ENCODE measurements at places on chromosomes 1 and 21.

DNA sequence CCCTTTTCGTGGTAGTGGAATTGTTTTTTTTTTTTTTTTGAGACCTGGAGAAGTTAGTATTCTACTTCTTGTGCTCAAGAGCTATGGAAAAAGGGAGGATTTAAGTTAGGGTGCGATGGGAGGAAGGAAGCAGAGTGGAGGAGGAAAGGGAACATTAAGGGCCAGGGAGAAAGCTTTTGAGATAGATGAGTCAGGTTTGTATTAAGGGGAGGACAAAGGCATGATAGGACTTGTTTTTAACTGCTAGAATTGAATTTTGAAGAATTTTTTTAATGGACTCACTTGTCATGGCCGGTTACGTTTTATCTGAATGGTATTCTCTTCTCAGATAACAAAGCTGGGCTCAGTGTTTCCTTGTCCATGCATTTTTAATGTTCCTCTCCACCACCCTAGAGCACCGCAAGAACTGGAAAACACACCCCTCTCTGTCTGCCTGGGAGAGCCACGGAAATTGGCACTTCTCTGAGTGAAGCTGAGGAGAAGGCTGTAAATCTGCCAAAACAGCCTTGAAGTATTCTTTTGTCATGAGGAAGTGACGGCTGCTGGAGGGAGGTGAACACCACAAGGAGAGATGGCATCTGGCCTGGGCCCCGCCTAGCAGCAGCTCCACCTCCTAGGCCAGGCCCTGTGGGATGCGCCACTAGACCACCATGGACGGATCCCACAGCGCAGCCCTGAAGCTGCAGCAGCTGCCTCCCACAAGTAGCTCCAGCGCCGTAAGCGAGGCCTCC lies 3.5 kb downstream of the NIPAL3 start:
- DNase-seq = no peak

GRCh38 chr1:16168622-16169360 lies 12.9 kb upstream of the EPHA2 start:
- DNase-seq = peak; percentile 16

DNA sequence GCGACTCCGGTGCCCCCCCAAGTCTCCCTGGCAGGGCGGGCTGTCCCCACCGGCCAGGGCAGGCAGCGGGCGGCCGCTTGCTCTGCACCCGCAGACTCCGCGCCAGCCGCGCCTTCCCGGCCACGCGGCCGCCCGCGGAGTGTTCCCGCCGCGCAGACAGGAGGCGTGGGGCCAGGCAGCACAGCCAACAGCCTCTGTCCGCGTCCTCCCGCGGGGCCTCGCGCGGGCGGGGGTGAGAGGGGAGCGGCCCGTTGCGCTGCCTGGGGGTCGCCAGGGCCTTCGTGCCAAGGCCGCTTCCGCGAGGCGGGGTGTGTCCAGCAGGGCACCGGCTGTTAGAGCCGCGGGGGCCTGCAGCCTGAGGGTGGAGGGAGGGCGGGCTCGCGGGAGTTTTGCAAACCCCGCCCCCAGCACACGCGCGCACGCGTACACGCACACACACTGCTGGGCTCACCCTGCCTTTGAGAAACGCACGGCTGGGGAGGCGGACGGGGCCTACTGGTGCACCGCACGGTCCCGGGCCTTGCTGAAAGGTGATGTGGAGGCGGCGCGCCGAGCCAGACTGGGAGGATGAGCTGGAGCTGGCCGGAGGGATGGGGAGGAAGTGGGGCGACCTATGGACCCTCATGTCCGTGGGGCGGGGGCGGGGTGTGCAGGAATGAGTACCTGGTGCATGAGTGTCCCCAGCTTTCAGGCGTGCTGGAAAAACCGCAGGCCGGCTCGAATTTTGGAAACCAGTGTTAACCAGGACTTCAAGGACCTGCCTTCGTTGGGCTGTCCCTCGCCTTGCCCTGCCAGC lies 41.5 kb downstream of the KIAA1614 start:
- DNase-seq = peak; percentile 53

GRCh38 chr1:201912832-201913231 lies 24.1 kb downstream of the SHISA4 start:
- DNase-seq = no peak

DNA sequence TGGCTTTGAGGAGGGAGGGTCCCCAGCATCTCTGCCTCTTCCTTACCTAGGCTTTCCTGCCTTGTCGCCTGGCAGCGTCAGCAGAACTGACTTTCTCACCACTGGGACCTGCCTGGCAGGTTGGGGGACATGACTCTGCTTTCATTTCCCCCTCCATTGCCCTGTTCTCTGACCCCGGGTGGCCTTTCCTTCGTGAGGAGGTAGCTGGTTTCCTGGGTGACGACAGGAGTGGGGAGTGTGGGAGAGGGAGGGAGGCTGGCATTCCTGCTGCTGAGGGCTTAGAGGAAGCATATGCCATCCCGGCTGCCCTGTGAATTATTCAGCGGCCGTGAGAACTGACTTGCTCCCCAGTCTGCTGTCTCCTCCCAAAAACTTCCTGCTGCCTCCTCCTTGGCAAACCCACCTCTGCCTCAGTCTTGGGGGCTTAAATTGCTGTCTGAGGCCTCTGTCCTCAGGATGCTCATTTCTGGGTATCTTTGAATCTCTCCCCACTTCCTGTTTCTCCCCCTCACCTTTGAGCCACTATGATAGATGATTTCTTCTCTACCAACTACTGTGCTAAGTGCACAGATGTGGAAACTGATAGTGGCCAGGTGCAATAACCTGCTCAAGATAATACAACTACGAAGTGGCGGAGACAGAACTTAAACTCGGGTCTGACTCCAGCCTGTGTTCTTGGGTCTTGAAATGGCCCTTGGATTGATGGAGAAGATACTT lies 182.0 kb upstream of the CSF3R start:
- no peak for DNase-seq

DNA sequence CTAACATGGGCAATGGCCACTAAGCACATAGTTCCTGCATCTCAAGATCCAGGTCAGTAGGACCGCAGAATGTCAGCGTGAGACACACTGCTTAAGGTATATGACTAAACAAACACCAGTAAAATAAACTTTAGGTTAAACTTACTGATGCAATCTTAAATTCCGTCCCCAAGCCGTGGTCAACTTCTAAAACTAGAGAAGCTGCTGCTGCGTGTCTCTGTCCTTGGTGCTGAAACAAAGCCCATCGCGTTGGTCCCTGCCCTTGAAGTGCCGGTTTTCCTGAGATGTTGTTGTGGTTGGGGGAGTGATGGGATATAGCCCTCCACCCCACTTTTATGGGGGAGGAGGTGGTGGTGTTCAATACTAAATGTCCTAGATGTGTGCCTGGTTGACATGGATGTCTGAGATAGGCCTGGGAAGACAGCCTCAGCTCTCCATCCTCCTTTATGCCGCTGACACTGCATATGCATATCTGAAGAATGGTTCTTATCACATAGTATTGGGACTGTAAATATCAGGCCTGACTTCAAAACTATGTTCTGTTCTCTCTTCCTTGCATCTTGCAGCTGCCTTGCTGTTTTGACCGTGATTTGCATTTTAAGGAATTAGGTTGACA lies 72.0 kb upstream of the KCNA3 start:
- DNase-seq = peak; percentile 46

DNA sequence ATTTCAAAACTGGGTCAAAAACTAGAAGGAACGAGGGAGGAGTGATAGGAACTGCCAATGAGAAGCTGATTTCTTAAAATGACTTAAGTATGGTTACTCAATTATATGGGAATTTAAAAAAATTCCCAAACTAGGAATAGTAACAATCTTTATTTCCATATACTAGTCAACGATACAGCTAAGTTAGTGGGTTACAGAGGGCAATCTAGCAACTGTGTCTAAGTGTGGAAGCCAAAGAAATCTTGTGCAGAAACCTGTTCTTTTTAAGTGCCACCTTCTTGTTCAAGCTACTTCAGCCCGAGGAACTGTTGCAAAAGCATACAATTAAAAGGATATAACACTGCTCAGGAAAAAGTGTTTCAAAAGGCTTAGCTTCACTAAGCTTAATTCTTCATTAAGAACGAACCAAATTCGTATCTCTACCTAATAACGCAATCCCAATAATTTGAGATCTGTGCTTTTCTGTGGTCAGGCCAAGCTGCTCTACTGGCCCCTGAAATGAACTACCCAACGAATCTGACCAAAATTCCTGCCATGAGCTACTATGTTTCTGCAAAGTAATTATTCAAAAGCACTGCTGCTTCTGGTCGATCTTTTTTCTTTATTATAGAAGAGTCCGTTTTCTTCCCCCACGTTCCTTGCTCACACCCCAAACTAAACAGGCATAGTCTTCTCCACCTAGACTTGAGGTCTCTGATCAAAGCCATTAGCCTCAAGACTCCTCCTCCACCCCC lies 1.8 kb downstream of the USP24 start:
- no peak for DNase-seq

- DNase-seq = no peak
Measured at GRCh38 chr1:94093996-94094395, 27.0 kb downstream of the ABCA4 start.

- DNase-seq = peak; percentile 42
Measured at GRCh38 chr1:54287176-54287650, 87.2 kb downstream of the MRPL37 start.

DNA sequence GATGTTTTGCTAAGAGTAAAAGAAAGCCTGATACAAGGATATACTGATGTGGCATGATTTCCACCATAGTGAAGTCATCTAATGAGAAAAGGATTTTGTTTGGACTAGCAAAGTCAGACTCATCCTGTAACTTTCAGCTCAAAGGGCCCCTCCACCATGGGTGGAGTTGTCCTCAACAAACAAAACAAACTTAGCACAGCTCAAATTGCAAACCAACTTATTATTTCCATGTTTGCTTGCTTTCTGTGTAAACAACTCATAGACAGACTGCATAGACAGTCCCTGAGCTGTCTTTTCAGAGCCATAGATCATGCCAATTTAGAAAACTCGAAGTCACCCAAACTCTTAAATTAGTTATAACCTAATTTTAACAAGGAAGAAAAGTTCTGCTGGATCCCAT lies 69.4 kb upstream of the VAV3 start:
- no peak for DNase-seq

DNA sequence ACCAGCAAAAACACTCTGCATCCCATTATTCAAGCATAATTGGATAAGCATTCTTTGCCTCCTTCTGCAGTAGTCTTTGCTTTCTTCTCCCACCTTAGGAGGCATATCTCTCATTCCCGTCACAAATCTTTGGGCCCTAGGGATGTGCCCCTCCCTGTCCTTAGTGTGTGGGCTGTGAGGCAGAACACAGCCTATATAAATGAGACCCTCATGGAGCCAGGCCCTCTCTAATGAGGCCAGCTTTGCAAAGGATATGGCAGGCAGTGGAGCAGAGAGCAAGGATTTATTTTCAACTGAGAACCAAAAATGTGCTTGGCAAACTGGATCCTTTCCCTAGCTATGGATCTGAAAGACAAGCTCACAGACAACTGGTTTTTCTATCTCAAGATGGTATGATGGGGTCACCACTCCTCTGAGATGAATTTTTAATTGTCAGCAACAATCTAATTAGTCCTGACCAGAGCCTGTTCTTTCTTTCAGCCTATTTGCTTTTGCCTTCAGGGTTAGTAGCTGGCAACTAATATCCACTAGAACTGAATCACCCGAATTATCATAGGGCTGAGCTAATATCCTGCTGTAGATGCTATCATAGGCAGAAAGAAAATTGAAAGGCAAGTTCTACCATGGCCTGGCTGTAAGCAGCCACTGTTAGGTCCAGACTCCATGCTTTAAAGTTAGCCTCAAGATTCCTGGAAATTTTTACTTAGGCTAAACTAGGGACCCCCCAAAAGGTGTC lies 134.2 kb downstream of the SYT2 start:
- DNase-seq = no peak

Data from CD4-positive, alpha-beta T cell treated with Interleukin-4 for 4 hours (primary cell).